ENCODE measurements at places on chromosomes 12 and 14.

GRCh38 chr14:74480046-74480445 lies 13.1 kb downstream of the NPC2 start:
- DNase-seq: no peak

DNA sequence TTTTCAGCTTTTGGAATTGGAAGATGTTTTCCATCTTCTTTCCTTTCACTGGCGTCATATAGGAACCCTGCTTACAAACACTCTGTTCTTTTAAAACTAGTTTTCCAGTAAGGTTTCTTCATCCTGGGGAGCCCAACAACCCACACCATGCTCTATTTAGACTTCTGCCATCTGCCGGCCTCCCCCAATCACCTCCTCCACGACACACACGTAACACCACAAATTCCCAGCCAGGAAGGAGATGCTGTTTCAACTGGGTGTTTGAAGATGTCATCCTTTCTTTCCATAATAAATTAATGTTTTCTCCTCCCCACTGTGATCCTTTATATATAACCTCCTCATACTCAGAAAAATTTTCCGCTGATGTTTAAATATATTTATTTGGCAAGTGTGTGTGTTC lies 231.4 kb upstream of the DDHD1 start:
- no peak for DNase-seq

DNA sequence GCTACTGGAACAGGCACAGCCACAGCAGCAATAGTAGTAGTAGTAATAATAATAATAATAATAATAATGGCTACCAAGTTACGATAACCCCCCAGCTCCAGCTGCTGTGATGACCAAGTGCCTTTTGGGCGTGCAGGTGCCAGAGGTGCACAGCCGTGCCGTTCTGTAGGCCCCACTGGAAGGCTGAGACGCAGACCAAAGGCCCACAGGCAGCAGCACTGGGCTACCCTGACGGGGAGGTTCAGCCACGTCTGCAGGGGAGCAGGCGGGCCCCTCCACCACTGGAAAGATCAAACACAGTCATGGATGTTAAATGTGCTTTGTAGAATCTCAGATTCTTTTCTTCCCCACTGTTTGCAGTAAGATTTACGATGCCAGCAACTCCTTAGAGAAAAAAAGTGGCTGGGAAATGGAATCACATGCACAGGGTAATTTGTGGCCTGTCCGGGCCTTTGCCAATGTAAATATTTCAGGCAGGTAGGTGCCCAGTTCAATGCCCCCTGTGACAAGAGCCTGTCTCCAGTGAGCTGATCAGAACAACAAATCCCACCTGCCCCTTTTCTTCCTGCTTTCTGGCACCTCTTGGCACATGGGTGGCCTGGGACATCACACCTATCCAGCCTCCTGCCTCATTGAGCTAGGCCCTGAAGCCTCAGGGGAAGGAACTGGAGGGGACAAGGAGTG lies 32.6 kb downstream of the CCDC85C start:
- no peak for DNase-seq

DNA sequence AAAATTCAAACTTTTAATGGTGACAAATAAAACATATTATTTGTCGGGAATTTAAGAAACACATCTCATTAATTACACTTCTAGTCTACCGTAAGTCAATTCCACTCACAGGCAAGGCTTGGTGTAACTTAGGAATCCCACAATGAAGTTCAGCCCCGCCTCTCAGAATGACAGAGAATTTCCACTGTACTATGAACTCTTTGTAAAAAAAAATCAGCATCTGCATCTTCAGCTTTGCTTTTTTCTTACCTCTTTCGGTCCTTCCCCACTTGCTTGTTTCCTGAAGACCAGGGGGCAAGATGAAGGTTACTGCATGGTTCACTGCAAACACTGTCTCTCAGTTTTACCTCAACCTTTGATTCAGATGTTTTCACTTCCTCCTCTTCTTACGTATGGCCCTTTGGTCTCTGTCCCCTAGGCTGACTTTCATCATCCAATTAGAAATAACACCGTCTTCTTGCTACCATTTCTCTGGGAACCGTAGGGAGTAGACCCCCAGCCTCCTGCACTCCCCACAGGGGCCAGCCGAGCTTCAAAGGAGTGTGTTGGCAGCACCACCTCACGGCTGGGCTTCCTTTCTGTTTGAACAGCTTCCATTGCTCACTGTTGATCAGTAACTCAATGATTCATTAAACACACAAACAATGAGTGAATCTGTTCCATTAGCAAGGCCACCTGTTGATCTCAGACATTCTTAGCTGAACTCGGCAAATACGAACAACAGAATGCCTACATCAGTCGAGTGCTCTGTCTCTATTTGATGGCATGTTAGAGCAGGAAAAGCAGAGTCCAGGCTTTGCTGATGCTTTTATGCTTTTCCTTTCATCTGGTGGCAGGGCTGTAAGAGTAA lies 343.0 kb downstream of the BMP4 start:
- peak; percentile 53 for DNase-seq

DNA sequence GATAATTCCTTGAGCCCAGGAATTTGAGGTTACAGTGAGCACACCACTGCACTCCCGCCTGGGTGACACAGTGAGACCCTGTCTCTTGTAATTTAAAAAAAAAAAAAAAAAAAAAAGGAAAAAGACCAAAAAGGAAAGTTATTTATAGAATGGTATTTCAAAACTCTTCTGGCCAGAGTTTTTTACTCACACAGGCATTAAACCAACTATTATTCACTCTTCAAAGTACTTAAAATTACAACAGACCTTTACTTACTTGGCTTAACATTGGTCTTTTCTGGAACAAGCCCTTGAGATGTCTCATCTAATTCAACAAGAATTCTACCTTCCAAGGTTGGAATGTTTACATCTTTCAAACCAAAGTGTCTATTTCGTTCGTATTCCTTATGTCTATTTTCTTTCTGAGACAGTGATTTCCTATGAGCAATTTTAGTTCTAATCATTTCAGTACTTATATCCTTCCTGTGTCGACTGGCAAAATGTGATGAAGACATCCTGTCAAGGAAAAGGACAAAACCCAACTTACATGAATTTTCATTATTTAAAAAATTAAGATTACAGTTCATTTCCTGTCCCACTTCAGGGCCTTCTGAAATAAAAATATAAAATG lies 2.6 kb downstream of the DLGAP5 start:
- DNase-seq: no peak

DNA sequence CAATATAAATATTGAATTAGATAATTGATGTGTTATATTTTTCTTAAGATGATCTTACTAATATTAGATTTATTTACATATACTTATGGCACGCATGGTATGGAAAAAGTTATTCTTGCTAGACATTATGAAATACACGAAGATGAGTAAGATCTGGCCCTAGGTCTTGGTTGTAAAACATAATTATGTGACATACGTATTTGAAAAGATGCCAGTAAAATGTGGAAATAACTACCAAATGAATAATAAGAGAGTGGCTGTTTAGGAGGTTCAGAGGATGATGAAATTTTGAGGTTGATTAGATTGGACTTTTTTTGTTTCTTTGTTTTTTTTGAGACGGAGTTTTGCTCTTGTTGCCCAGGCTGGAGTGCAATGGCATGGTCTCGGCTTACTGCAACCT lies 41.3 kb downstream of the FANCM start:
- peak; percentile 74 for DNase-seq

DNA sequence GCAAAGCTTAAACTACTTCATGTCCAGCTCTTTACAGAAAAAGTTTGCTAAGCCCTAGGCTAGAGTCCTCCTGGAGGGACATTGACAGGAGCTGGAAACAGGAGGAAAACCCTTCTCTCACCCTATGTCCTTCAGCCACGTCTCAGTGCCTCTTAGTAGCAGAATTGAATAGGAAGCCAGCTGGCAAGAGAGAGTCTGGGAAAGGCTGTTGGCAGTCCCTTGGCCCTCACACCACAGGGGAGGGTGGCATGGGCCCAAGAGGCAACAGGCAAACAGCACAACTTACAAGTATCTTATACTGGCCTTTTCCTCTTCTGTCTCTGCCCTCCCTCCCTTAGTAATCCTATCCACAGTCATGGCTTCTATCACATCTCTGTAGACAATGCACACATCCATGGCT lies 27.7 kb upstream of the DHRS2 start:
- DNase-seq: no peak

DNA sequence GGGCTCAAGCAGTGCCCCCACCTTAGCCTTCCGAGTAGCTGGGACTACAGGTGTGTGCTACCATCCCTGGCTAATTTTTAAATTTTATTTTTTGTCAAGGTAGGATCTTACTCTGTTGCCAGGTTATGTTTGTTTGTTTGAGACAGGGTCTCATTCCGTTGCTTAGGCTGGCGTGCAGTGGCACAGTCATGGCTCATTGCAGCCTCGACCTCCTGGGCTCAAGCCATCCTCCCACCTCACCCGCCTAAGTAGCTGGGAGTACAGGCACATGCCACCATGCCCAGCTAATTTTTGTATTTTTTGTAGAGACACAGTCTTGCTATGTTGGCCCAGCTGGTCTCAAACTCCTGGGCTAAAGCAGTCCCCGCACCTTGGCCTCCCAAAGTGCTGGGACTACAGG lies 83.3 kb upstream of the KCNH3 start:
- DNase-seq: no peak

- DNase-seq: no peak
Measured at GRCh38 chr12:120979220-120979861, 998 bp downstream of the HNF1A start.

GRCh38 chr12:50734409-50735263 lies 29.3 kb upstream of the ATF1 start:
- DNase-seq: no peak

DNA sequence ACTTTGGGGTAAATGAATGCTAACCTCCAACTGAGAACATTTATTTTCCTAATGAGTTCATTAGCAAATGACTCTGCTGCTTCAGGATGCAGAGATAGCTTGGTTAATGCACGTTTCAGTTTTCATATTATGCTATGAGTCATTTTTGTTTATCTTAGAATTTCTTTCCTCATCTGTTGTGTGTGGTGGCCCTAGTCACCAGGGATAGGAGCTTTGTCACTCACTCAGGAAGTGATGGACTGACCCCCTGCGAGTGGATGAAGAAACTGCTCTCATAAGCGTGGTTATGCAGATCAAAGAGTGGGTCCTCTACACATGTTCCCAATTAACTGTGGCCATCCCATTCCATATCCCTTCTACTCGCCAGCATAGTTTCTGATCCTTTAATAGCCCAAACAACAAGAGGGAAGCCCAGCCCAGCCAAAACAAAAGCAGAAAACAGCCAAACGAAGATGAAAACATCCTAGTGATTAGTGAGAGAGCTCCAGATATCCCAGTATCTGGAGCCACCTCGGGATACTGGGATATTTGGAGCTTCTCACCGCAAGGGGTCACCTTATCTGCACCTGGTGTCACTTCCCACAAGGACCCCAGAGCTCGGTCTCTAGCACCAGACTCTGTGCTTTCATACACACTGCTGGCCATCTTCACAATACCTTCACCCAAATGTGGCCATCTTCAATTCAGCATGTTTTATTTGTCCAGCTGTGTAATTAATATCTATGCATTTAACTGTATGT lies 8.6 kb downstream of the TC2N start:
- DNase-seq: no peak

DNA sequence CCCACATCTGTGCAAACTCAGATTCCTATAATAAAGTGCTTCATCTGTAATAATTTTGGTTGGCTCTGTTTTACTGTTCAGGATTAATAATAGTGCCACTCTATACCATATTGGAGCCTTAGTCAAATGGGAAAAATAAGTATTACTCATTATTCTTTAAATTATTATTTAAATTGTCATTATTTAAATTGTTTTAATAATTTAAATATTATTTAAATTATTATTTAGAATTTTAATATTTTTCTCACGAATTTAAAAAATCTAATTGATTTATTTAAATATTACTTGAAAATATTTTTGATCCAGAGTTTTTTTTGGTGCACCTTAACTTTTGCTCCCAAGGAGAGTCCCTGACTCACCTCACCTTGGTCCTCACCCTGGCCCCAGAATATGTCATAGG lies 245.7 kb upstream of the MDGA2 start:
- no peak for DNase-seq

- DNase-seq: no peak
Measured at GRCh38 chr12:43550831-43551271, 1.2 kb downstream of the ADAMTS20 start.

DNA sequence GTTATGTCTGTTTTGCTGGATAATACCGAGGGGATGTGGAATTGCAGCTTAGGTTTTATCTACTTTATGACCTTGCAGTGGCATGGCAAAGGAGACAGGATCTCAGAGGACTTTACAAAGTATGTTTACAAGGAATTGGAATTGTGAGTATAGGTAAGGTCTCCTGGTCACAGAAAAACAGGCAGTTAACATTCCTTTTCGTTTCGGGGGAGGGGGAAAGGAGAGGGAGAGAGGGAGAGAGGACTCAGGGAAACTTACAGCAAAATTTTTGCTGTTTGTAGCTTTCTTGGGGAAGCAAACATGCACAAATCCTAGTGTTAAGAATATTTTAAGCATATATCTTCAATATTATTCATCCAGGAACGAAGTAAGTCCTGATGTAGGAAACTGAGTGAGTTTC lies 590.5 kb upstream of the LRFN5 start:
- no peak for DNase-seq

GRCh38 chr12:109310247-109311125 lies 1.4 kb upstream of the FOXN4 start:
- DNase-seq: no peak

GRCh38 chr12:46549527-46550265 lies 177.1 kb upstream of the SLC38A2 start:
- no peak for DNase-seq

DNA sequence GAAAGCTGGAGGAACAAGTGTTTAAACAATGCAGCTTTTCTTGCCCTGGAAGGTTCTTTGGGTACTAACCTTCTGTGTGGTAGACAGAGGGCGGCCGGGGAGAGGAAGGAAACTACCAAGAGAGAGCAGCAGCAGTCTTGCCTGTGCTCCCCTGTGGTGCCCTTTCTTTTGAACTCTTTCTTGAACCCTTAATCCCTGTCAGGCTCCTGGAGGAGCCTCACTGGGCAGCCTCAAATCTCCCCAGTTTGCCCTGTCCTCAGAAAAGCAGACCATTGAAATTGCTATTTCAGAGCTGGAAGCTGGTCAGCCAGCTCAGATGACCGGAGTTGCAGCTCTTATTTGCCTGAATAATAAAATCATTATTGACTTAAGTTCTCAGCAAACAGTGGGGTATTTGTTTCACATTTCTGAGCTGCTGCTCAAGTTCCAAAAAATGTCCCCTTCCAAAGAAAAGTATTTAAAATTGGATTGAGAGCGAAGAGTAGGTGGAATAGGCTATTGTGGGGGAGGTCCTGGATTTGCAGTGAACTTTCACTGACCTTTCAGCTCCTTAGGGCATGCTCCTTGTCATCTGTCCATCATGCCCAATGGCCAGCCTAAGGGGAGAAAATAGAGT lies 42.1 kb upstream of the RNASE3 start:
- DNase-seq: no peak

- no peak for DNase-seq
Measured at GRCh38 chr12:6946033-6946919, 2.5 kb downstream of the C12orf57 start.

GRCh38 chr12:59928416-59928815 lies 332.6 kb downstream of the SLC16A7 start:
- DNase-seq: no peak
